ENCODE measurements at places on chromosomes 4 and X. TPM values are rescaled to one million over a fixed set of nuclear protein-coding genes. Genes with fewer than 3 reads are reported as not detected.

GRCh38 chr4:140135529-140136088 is 18.4 kb downstream of the MAML3 start:
- DNase-seq, result no peak

- DNase-seq, result no peak
Observed at GRCh38 chr4:100494166-100494565, 23.7 kb downstream of the EMCN start.

DNA sequence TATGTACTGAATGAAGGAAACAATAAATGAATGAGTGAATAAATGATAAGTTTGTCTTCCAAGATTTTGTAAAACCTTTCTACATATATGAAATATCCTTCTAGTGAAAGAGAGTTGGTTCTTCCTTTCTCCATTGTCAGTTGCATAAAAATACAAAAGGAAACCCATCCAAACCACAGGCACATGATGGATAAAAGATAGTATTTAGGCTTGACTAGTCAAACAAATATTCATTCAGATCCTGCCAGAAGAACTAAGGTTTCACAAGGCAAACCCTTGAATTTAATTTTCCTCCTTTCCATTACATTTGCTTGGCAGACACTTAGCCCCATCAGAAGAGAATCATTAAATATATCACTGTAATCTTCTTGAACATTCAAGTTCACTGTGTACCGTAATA is 208.4 kb downstream of the COL25A1 start:
- DNase-seq, result no peak

DNA sequence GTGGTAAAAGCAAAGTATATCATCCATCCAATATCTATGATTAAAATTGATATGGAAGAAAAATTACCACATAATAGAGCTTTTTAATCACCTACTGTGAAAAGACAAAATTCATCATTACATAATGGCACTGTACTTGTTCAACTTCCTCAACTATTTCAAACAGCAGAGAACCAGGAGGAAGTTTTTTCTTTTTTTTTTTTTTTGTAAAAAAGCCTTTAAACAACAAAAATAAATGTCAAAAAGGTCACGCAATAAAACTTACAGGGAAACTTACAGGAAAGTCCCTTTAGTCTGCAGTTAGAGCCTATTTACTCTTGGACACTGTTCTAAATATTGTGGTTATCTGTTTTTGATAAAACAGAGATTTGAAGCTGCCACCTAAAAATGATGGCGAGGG is 4.8 kb downstream of the PDGFC start:
- no peak for DNase-seq

DNA sequence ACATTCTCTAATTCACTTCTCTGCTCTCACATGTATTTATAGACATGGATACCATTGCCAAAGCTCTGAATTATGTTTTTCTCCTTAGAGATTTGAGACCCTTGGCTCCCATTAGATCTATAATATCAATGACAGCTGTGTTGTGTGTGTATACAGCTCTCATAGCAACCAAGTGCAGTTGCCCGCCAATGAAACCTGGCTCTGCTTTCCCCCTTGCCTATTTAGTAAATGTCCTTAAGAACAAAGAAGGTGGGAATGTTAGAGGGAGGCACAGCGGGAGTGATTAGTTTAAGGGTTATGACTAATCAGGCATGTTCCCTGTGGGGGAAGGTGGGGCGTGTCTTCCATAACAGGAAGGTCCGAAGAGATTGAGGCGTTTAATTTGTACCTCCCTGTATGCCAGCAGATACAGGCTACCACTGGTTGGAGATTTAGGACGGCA is 100.5 kb upstream of the TBC1D9 start:
- DNase-seq, result peak; percentile 60

GRCh38 chr4:11765849-11766453 is 337.3 kb upstream of the HS3ST1 start:
- DNase-seq, result peak; percentile 32

GRCh38 chrX:124341396-124342132 is 4.8 kb upstream of the SH2D1A start:
- no peak for DNase-seq

GRCh38 chrX:134461437-134461836 is 1.5 kb downstream of the HPRT1 start:
- no peak for DNase-seq

DNA sequence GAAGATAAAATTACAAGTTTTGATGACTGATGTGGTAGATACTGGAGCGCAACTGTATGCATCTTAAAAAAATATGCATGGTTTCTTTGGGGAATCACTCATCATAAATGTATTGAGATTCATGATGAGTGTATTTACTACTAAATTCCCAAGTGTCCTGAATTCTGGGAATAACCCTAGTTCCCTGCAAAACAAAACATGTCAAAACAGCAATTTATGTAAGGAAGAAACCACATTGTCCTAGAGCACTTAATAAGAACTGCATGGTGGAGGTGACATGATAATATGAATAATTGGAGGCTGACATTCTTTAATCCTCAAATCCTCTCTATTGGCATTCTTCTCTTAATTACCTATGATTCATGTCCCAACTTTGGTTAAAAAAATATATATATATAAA is 1804.7 kb downstream of the STIM2 start:
- no peak for DNase-seq

DNA sequence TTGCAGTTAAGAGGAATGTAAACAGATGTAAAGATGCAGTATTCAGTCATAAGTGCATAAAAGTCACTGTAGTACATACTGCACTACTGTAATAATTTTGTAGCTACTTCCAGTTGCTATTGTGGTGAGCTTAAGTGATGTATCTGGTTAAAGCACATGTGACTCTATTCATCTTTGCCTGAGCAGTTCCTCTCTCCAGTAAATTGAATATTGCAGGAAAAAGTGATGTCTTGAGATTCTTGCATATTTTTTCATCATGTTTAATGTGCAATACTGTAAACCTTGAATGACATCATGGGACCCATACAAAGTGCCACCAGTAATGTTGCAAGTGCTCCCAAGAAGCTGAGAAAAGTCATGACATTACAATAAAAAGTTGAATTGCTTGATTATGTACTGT is 9.6 kb downstream of the UBA6 start:
- DNase-seq, result no peak

DNA sequence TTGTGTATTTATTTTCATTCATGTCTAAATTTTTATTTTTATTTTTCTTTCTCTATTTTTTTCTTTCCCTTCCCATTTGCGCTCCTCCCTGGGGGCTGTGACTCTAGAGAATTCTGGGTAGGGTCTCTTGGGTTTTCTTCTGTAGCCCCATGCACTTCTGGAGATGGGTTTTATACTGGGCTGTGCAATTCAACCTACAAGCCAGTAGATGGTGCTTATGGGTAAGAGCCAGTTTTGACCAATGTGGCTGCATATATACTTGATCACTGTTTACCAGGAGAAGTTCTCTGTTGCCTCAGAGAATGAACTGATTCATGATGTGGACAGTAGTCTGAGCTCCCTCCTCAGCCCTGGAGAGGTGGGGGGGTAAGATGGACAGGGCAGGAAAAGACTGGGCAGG is 614.6 kb downstream of the PCDH19 start:
- DNase-seq, result no peak

- no peak for DNase-seq
Observed at GRCh38 chr4:52358366-52358765, 300.7 kb downstream of the USP46 start.

- DNase-seq, result peak; percentile 33
Observed at GRCh38 chrX:84047339-84047738, 140.7 kb downstream of the RPS6KA6 start.

GRCh38 chr4:3037957-3038461 is 36.3 kb downstream of the HTT-AS start:
- DNase-seq, result no peak

- DNase-seq, result no peak
Observed at GRCh38 chr4:156820931-156821330, 150.7 kb downstream of the PDGFC start.

GRCh38 chrX:51520393-51520792 is 24.0 kb upstream of the NUDT11 start:
- DNase-seq, result no peak

The TRPC5OS gene
- total RNA-seq, result not detected

The GPR34 gene
- total RNA-seq, result not detected

The PABPC5 gene
- 3.0 TPM for total RNA-seq

The CSTF2 gene
- total RNA-seq, result 30.2 TPM
